Retina (tissue), 1 donor: ENCODE measurements at places on chromosomes 7 and 10.
A peak's percentile ranks its signal among the peaks of the same experiment; 100 is the strongest.

- no peak for DNase-seq
Observed at GRCh38 chr7:132939495-132939894, 142.4 kb downstream of the CHCHD3 start.

DNA sequence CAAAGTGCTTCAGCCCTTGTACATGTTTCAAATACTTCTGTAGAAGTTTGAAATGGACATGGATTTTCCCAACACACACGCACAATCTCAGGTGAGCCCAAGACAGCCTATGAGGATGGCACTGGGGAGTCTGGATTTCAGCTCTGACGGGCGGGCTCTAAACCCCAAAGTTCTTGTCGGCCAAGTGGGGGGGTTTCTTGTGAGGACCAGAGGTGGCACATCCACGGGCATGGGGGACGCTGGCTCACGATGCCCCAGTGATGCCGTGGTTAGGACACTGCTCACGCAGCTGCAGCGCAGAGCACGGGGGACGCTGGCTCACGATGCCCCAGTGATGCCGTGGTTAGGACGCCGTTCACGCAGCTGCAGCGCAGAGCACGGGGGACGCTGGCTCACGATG is 280.1 kb downstream of the DNAJB6 start:
- DNase-seq: no peak

DNA sequence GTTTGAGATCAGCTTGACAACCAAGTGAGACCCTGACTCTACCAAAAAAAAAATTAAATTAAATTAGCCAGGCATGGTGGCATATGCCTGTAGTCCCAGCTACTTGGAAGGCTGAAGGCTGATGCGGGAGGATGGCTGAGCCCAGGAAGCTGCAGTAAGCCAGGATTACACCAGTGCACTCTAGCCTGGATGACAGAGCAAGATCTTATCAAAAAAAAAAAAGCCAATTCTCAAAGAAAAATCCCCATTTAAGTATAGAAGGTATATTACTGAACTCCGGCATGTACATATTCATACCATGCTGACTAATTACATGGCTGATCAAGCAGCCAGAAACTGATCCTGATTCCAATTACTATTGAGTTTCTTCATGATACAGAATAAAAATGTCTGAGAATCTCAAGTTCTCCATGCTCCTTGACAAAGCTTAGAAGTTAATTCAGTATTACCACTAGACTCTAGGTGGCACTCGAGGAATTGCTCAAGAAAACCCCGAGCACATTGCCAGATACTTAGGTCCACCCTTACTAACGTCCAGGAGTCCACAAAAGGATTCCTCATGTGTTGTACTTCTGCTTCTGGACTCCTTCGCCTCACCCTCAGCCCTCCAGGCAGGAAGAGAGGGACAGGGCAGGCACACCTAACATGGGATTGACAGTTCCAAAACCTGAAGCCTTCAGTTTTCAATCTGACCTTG is 148.9 kb downstream of the PARD3 start:
- peak; percentile 51 for DNase-seq

DNA sequence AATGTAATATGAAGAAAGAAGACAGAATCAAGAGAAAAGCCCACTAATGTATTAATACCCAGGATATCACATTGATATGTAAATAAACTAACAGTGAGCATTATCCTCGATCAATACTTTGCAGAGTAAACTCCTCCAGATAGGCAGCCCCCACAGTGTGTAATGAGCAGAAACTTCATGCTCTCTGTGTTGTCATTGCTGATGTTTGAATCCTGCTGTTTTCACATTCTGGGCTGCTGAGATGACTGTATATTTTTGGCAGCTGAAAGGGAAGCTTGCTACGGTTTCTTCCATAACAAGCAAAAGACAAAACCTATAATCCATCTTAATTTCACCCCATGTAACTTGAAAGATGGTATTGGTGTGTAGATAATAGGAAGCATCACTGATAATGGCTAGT is 15.3 kb upstream of the THSD7A start:
- peak; percentile 14 for DNase-seq

DNA sequence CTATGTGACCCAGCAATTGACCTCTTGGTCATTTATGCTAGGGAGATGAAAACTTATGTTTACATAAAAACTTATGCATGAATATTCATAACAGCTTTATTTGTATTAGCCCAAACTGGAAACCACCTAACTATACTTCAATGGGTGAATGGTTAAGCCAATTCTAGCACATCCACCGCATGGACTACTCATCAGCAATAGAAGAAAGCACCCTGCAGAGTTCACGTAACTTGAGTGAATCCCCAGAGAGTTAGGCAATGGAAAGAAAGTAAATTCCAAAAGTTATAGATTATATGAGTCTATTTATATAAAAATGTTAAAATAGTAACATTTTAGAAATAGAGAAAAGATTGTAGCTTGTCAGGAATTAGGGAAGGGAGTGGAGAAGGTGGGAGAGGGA is 60.2 kb upstream of the NRG3 start:
- DNase-seq: no peak

DNA sequence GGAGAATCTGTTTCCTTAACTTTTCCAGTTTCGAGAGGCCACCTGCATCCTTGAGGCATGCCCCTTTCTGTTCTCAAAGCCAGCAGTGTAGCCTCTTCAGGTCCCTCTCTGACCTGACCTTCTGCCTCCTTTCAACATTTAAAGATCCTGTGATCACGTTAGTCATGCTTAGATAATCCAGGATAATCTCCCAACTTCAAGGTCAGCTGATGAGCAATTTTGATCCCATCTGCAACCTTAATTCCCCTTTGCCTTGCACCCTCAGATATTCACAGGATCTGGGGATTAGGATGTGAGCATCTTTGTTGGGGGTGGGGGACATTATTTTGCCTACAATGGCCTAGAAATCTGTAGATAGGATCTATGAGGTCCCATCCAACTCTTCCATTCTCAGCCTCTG is 8.0 kb downstream of the HKDC1 start:
- DNase-seq: no peak

DNA sequence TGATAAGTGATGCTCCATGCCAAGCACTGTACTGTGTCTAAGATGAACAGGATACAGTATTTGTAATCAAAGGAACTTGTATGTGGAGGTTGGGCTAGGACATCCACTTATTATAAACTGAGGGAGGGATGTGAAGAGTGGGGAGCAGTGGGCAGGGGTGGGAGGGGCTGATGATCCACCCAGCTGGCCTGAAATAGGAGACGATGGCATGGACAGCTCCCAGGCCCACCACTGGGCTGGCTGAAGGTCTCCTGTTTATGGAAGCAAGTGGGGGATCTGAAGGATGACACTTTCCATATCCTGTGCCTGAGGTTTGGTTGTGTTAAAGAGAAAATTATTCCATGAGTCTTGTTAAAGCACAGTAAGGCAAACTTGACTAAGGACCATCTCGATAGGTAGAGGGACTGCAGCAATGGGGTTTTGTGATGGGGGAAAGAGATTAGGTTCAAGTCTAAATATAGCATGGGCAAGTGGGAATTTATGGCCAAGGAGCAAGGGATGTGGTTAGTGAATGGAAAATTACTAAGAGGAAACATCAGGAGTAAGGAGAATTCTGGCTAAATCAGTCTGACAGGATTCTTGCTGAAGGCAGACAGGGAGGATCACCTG is 124.6 kb downstream of the CCNY start:
- no peak for DNase-seq

- no peak for DNase-seq
Observed at GRCh38 chr10:35486297-35486990, 118.7 kb upstream of the GJD4 start.

- DNase-seq: no peak
Observed at GRCh38 chr10:77566914-77567566, 70.6 kb downstream of the KCNMA1 start.

GRCh38 chr10:95246582-95247051 is 44.2 kb downstream of the PDLIM1 start:
- DNase-seq: peak; percentile 75

- DNase-seq: no peak
Observed at GRCh38 chr10:33519130-33519860, 184.8 kb upstream of the NRP1 start.

DNA sequence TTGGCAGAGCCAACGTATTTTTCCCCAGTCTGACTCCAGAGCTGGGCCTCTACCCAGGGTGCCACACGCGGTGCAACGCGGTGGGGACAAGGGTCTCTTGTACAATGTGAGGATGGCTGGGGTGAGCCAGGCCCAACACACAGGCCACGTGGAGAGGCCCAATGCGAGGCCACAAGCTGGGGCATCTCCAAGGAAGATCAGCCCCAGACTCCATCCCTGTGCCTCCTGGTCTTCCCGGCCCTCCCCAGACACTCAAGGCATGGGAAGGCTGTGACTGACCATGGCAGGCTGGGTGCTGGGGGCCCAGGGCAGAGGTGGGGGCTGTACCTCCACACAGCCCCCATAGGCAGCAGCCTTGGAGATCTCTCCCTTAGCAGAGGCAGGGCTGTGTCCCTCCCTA is 135.3 kb upstream of the FAM20C start:
- no peak for DNase-seq

DNA sequence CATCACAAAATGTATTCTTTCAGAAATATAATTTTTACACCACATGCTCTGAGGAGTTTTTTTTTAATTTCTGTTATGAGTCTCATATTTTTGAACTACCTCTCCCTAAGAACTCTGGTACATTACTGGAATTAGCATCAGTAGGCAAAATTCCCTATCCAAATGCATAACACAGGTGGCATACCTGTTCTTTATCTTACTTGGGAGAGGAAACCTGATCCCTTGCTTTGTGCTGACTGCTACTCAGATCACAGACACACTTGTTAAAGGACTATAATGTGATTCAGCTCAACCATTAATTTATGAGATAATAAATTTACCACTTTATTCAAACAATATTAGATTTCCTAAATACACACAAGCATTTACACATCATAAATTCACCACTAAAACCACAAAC is 617.2 kb downstream of the GRM8 start:
- DNase-seq: no peak

- DNase-seq: no peak
Observed at GRCh38 chr7:20959281-20959680, 172.6 kb upstream of the SP8 start.

DNA sequence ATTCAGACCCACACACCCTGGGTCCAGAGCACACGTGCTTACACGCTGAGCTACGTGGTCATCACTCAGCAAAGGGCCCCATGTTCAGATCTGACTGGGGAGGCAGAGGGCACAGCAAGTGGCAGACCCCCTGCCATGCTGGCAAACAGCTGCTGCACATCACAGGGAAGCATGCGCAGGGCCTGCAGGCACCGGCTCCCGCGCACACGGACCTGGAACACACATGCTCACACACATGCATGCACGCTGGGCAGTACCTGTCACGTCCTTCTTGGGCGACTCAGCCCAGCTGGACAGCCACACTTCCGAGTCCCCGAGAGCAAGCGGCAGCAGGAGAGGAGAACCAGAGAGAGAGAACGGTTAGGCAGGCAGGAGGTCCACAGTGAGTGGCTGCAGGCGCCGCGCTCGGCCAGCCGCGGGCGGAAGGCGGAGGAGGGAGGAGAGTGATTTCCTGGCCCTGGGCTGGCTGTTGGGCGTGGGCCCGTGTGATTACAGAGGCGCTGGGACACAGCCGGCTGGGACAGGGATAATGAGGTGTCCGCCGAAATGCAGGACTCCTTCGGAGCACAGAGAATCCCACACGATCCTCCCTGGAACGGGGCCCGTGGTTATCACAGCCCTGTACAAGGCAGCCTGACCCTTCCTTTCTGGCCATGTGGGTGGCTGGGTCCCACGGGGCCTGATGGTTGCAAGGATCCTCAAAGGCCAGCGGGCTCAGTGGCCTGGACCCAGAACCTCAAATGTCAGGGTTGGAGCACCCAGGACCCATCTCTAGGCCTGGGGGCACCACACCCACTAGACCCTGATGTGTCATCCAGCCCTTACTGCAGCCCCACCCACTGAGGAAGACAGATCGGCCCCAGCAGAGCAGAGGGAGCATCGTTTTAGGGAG is 175.1 kb downstream of the NEURL1 start:
- peak; percentile 73 for DNase-seq

- no peak for DNase-seq
Observed at GRCh38 chr10:36666451-36666850, 458.9 kb upstream of the ANKRD30A start.

DNA sequence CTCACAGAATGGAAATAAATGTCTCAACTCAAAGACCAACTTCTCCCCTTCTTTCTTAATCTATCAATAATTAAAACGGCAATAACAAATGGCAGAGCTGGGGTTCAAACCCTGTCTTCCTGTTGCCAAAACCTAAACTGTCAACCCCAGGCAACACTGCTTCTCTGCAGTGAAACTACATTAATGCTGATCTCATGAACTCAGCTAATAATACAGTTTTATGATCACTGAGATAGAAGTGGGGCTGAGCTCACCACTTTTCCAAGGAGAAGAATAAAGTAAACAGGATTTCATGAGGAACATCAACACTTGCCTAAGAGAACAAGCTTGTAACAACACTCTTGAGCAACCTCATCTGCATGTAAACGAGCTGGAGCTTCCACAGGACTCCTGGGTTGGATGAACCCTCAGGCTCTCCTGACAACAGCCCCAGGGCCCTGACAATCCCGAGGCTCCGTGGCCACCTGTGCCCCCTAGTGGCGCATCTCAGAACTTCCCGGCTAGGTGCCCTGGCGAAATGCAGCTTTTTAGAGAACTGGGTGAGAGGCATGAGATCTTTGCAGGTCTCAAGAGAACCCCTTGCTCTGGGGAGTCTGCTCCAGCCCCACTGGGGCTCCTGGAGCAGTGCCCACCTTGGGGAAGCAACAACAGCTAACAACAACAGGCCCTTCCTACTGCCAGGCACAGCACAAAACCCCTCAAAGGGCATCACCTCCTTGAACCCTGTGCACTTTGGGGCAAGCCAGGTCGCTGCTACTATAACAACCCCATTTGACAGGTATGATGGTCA is 169.3 kb downstream of the SH3PXD2A start:
- DNase-seq: peak; percentile 82

GRCh38 chr7:107372298-107372697 is 97.6 kb upstream of the GPR22 start:
- DNase-seq: no peak

DNA sequence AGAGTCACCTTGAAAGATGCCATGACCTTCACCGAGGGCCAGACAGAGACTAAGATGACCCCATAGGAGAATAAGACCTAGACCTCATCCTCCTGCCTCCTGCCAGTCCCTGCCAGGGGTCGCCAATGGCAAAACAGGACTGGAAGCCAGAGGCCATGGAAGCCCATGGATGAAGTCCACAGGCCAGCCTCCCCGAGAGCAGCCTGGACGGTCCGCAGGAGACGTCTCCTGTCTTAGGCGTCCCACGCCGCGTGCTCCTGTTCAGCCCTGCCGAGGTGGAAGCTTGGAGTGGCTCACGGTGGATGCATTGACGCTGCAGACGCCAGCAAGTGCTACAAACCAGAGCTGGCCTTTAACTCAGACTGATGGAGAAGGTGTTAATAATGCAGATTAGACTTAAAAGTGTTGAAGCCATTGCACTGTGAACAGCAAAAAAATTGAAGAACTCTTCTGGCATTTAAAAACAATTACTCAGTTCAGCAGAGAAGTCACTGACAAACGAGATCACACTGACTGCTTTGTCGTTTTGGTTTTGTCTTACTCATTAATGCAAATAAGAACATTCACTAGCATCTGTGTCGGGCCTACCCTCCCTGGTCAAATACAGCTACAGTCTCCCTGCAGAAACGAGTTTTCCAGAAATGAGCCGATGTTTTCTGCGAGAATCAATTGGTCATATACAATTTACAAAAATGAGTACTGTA is 38.1 kb upstream of the FAM20C start:
- no peak for DNase-seq
